Uterus (tissue), 4 donors: ENCODE measurements at places on chromosomes 1 and 21. TPM values are rescaled to one million over a fixed set of nuclear protein-coding genes. Genes with fewer than 3 reads are reported as not detected.
A peak's percentile ranks its signal among the peaks of the same experiment; 100 is the strongest.

Gene NUDC
- 21.7 TPM for total RNA-seq

Gene ATF6
- total RNA-seq, result 36.4 TPM

Gene USP48
- total RNA-seq, result 40.6 TPM

Gene CERS2
- total RNA-seq, result 74.9 TPM

Gene NAV1
- total RNA-seq, result 82.6 TPM

Gene MAP10
- 1.5 TPM for total RNA-seq

Gene KRTAP10-9
- total RNA-seq, result not detected

Gene PCAT6
- not detected for total RNA-seq

Gene SVBP
- 23.2 TPM for total RNA-seq

Gene NTRK1
- 0.35 TPM for total RNA-seq

DNA sequence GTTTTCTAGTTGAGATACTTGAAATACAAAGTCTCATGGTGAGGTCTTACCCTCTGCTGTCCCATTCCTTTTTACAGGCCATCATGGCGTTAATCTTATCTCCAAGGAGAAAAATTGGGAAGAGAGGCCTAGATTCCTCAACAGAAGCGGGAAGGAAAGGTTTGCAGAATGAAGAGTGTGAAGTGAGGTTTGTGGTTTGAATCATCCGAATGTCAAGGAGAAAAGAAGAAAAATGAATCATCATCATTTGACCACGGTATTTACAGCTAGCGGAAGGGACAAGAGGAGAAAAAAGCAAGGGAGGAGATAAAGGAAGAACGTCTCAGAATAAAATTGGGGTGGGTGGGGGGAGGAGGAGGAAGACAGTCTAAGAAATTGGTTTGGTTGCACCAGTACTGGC, 935 bp upstream of the COG2 start:
- no peak for DNase-seq

DNA sequence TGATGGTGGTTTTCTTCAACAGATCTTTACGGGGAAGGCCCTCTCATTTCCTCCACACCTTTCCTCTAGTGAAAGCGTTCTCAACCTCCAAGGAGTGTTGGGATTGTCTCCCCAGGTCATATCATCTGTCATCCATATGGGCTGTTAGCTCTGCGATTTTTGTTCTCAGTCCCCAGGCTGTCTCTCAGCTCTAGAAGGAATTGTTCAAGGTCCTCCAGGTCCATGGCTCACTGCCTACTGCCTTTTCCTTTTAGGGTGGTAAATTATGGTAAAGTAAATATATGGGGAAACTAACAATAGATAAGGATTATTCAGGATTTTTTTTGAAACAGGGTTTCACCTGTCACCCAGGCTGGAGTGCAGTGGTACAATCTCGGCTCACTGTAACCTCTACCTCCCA, 37.6 kb downstream of the ELF3 start:
- DNase-seq, result no peak

DNA sequence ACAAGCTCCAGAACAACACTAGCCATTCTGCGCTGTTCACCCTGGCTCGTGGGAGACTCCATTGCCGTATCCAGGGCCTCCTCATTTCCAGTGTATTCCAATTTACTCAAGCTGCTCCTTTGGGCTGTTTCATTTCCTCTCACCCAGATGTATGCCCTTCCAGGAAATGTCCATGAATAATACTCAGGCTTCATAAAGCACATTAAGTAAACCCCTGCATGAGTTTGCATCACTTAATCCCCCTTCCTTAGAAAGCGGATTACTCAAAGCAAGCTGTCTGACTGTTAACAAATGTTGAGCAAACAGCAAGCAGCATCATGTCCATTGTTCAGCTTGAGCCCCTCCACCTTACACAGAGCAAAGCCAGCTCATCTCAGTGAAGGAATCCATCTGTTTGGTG, 403.6 kb upstream of the PBX1 start:
- no peak for DNase-seq

DNA sequence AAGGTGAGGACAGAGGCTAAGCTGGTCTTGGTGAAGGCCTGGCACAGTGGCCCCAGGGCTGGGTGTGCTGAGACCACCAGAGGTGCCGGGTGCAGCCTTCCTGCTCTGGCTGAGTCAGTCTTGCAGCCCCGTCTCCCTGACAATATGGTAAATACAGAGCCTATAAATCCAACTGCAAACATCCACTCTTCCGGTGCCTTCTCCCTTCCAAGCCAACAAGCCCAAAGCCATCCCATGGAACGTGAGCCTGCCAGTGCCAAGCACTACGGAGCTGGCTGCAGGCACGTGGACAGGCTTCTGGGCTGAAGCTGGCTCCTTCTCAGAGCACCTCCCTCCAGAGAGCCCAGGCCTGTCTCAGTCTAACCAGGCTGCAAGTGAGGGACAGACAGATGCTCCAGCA, 70.0 kb downstream of the TRABD2B start:
- no peak for DNase-seq

- no peak for DNase-seq
These were observed 308.8 kb downstream of the SMYD3 start for GRCh38 chr1:246198115-246198816.

- no peak for DNase-seq
These were observed 51.0 kb downstream of the ZBTB18 start for GRCh38 chr1:244102046-244102445.

- DNase-seq, result no peak
These were observed 271.6 kb downstream of the TRABD2B start for GRCh38 chr1:47725511-47725991.

- DNase-seq, result no peak
These were observed 139.2 kb downstream of the NEK7 start for GRCh38 chr1:198295971-198296370.

DNA sequence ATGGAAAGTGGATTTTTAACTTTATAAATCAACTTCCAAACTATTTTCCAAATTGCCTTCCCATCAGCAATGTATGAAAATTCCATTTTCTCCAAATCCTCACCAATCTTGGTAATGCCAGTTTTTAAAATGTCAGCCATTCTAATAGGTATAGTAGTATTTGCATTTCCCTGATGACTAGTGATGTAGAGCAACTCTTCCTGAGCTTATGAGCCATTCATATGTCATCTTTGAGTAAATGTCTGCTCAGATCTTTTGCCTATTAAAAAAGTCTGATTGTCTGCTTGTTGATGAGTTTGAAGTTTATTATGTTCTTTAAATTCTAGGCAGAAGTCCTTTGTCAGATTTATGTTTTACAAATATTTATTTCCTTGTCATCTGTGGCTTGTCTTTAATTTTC, 54.7 kb downstream of the KDM1A start:
- no peak for DNase-seq

GRCh38 chr1:159913451-159914192, 11.7 kb downstream of the TAGLN2 start:
- no peak for DNase-seq

- DNase-seq, result no peak
These were observed 276.0 kb upstream of the NR5A2 start for GRCh38 chr1:199751506-199751905.

- DNase-seq, result no peak
These were observed 187.7 kb upstream of the C1orf174 start for GRCh38 chr1:4087530-4088420.

GRCh38 chr1:154751690-154752089, 118.4 kb downstream of the KCNN3 start:
- peak; percentile 72 for DNase-seq

GRCh38 chr1:63731117-63732043, 42.4 kb upstream of the ROR1 start:
- no peak for DNase-seq

DNA sequence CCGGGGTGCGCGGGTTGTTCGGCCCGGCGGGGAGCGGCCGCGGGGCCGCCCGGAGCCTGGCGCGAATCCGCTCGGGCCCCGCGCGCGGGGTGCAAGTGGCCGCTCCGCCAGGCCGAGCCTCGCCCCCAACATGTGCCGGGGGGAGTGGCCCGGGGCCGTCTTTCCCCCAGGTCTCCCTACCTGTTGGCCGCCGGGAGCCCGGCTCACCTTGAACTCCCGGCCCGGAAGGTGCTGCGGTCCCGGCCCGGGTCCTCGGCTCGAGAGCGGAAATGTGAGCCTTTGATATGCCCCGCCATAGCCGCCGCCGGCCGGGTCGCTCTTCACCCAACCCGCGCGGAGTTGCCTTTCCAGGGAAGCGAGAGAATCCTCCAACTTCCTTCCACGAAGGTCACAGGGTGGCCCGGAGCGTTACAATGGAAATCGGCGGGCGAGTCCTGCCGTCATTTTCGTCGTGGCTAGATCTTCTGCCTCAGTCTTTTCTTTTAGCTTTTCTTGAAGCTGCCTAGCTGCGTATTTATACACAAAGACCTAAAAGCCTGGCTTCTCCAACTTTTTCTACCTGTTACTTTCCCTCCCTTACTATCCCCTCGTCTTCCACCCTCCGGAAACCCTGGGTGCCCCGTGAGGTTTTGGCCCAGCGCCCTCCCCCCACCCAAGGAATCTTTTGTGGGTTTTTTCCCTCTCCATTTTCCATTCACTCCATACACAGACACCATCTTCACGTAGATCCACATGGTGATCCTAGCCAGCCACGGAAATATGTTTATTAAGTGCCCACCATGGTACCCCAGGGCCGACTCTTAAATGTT, 867 bp downstream of the PTGFRN start:
- DNase-seq, result peak; percentile 37

GRCh38 chr1:74853756-74854155, 120.8 kb downstream of the TYW3 start:
- DNase-seq, result no peak

GRCh38 chr1:162822391-162823200, 32.1 kb downstream of the HSD17B7 start:
- no peak for DNase-seq

DNA sequence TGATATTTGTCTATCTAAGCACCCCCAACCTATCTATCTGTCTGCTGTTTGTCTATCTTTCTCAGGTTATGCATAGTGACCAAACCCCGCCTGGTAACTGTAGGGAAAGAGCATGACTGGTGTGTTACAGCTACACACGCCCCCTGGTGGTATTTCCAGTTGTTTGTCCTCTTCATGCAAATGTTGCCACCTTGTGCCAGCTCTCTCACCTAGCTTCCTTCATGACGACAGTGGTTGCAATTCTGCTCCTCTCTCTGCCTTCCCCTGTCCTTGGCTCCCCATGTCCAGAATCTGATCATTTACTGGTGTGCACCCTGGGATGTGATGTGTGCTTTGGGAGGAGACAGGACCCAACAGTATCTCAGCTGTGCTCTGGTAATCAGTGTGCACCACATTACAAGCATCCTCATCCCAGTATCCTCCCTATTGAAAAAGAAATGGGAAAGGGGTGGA, 8.1 kb upstream of the INKA2 start:
- DNase-seq, result peak; percentile 56
